ENCODE measurements at places on chromosomes 11 and 22. TPM values are rescaled to one million over a fixed set of nuclear protein-coding genes. Genes with fewer than 3 reads are reported as not detected.
A peak's percentile ranks its signal among the peaks of the same experiment; 100 is the strongest.

DNA sequence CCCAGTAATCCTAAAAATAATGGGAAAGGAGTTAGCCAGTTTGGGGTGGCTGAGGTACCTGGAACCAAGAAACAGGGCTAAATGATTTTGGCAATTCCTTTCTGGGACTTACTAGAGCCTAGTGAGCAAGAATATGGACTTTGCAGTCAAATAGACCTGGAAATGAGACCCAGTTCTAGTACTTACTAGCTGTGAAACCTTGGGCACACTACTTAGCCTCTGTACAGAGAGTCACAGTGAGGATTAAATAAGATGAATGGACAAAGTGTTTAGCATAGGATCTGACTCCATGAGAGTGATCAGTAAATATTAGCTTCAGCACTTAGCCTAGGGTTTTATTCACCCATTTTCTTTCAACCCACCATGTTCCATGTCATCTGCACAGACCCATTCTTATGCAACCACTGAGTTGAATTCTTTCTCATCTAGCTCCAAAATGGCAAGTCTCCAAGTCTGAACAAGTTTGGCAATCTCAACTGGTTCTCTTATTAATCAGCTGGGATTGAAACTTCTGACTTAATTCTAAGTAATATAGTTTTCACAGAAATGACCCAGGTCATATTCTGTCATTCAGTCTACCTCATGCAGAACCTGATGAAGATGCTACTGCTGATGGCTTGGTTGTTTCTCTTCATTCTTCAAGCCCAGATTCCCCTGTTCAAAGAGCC, 15.0 kb upstream of the SORL1 start:
- no peaks in the 10 kb centered on the region for H3K4me1 ChIP-seq
- H3K27ac ChIP-seq, result no peak overlapping the region
- no peak overlapping the region for H3K4me3 ChIP-seq
- no peaks in the 10 kb centered on the region for H3K36me3 ChIP-seq
- DNase-seq, result no peak

- no peak overlapping the region for H3K27ac ChIP-seq
- H3K36me3 ChIP-seq, result no peaks in the 10 kb centered on the region
- no peak overlapping the region for H3K4me3 ChIP-seq
- H3K4me1 ChIP-seq, result no peaks in the 10 kb centered on the region
- H3K27me3 ChIP-seq, result no peaks in the 10 kb centered on the region
Observed at GRCh38 chr11:74648894-74649293, 56.5 kb downstream of the POLD3 start.

- DNase-seq, result no peak
- H3K4me3 ChIP-seq, result no peak overlapping the region
- no peak overlapping the region for H3K27ac ChIP-seq
- H3K27me3 ChIP-seq, result peaks cover 58% of the 10 kb centered on the region
- H3K36me3 ChIP-seq, result no peaks in the 10 kb centered on the region
- H3K4me1 ChIP-seq, result no peaks in the 10 kb centered on the region
Observed at GRCh38 chr11:60984149-60984548, 12.7 kb downstream of the CD6 start.

DNA sequence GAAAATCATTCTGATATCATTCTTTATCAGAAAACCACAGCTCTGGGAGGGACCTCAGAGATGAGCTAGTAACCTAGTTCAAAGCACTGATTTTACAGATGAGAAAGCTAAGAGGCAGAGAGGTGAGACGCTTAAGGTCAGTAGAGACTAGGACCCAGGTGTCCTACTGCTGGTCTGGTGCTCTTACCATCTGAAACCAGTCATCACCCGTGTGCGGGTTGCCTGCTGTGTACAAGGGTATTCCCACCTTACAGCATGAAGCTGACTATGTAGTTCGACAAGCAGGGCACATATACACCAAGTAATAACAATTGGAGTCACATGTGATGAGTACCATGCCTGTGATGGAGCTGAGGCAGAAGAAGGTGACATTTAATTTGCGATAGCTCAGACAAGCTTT, 133.7 kb downstream of the ADAMTS15 start:
- DNase-seq, result no peak
- no peak overlapping the region for H3K27ac ChIP-seq
- no peaks in the 10 kb centered on the region for H3K4me1 ChIP-seq
- H3K36me3 ChIP-seq, result no peaks in the 10 kb centered on the region
- no peak overlapping the region for H3K4me3 ChIP-seq

- no peaks in the 10 kb centered on the region for H3K4me1 ChIP-seq
- H3K4me3 ChIP-seq, result no peak overlapping the region
- H3K27ac ChIP-seq, result no peak overlapping the region
- H3K27me3 ChIP-seq, result no peaks in the 10 kb centered on the region
Observed at GRCh38 chr11:128021349-128022006, 565.9 kb downstream of the ETS1 start.

DNA sequence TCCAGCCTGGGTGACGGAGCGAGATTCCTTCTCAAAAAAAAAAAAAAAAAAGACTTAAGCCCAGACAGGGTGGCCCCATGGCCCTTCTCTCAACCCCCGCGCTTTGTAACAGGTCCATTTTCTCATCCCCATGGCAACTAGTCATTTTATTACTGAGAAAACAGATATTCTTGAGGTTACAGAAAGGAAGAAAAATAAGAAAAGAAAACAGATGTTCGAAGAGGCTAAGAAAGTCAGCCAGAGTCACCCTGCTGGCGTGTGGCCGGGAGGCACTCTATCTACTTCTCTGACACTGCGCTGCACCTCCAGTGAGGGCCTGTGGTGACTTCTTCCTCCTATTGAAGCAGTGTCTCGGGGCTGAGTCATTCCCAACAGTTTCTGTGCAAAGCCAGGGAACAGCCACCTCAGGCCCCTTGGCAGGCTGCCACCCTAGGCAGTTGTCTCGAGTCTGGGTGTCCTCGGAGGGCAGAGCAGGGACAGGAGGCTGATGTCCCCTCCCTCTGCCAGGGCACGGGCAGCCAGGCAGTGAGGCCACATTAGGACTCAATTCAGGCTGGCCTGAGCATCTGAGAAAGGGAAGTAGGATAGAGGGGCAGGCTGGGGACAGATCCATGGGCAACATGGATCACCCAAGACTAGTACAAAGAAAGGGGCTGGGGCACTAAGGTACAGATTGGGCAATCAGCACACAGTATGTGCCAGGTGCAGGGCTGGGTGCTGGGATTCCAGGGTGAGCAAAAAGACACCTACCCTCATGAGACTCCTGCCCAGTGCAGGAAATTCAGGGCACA, 16.4 kb upstream of the SYVN1 start:
- H3K27me3 ChIP-seq, result no peaks in the 10 kb centered on the region
- DNase-seq, result peak; percentile 40
- no peaks in the 10 kb centered on the region for H3K36me3 ChIP-seq
- H3K4me3 ChIP-seq, result peak overlapping the region; percentile 59
- H3K4me1 ChIP-seq, result peaks cover 43% of the 10 kb centered on the region

DNA sequence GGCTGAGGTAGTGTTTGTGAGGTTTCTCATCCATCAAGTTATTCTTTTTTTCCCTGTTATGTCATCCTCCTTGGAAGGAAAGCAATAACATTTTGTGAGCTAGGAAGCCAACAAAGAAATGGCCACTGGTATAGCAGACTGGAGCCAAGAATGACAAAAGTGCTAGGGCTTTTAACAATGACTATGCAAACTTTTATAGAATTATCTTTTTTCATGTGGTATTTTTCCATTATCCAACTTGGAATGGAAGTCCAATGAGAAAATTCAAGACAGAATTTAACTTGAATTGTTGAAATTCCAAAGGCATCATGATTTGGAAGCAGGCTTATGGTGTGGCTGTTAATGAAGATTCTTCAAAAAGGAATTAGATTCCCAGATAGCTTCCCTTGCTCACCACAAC, 216.4 kb upstream of the PDGFD start:
- no peak overlapping the region for H3K4me3 ChIP-seq
- no peak for DNase-seq
- no peaks in the 10 kb centered on the region for H3K27me3 ChIP-seq
- H3K27ac ChIP-seq, result no peak overlapping the region
- H3K4me1 ChIP-seq, result no peaks in the 10 kb centered on the region

HBG2 gene
- total RNA-seq, result not detected

PATE2 gene
- not detected for total RNA-seq

GRCh38 chr11:115119146-115119545, 385.1 kb downstream of the CADM1 start:
- H3K36me3 ChIP-seq, result no peaks in the 10 kb centered on the region
- H3K27ac ChIP-seq, result no peak overlapping the region
- no peak overlapping the region for H3K4me3 ChIP-seq
- H3K4me1 ChIP-seq, result no peaks in the 10 kb centered on the region

DNA sequence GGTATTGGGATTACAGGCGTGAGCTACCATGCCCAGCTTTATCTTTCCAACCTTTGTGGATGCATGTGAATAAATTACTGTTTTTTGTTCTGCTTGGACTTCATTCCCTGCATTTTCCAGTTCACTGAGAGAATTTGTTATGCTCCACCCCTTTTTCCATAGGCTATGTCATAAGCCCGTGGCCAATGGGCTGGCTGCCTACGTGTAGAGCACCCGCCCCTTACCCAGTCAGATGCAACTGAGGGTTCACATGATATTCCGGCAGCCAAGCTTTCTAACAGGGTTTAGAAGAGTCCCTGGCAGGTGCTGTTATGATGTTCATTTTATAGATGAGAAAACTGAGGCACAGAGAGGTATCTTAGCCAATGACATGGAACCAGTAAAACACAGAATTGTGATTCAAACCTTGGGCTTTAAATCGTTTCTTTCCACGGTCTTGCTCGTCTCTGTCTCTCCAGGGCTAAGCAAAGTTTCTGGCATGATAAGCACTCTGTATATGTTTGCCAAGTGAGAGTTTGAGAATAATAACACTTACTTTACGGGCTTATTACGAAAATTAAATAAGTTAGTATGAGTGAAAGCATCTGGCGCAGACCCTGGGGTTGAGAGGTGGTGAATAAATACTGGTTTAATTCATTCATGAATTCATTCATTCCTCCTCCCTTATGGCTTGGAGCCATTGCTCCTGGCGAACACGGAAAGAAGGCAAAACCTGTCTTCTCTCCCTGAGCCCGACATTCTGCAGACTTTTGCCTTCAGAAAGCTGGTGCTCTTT, 42.4 kb upstream of the RASD2 start:
- no peak overlapping the region for H3K4me3 ChIP-seq
- peaks cover 1% of the 10 kb centered on the region for H3K4me1 ChIP-seq
- no peaks in the 10 kb centered on the region for H3K27me3 ChIP-seq
- H3K36me3 ChIP-seq, result no peaks in the 10 kb centered on the region
- no peak overlapping the region for H3K27ac ChIP-seq

MIOX gene
- total RNA-seq, result 1.2 TPM

GRCh38 chr11:8640267-8640906, 42.1 kb downstream of the TRIM66 start:
- no peak overlapping the region for H3K4me3 ChIP-seq
- no peak overlapping the region for H3K27ac ChIP-seq
- H3K27me3 ChIP-seq, result no peaks in the 10 kb centered on the region

MMP13 gene
- total RNA-seq, result not detected

DNA sequence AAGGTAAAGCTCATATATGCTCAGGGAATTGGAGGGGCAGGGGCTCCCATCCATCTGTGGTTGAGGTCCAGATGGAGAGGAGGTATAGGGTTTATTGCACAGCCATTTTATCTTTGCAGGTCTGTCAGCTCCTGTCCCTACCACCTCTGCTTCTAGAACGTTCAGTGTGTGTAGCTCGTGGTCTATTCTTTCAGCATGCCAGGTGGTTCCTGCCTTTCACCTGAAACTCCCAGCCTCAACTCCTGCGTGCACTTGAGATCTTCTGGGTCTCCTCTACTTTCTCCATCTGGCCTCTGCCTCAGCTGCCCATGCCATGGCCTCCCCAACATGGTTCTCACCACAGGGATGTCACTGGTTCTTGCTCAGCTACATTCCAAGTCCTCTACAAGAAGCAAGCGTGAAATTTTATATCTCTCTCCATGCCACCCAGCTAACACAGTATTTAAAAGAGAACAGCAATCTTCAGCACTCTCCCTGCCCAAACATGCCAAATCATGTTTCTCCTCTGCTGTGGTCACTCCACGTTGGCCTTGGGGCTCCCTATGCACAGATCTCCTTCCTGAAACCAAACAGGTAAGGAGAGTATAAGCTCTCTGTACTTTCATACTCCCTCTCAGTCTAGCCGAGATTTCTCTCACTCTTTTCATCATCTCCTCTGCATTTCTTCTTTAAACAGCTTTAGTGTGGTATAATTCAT, 157.8 kb upstream of the TRPC6 start:
- no peak overlapping the region for H3K4me3 ChIP-seq
- H3K36me3 ChIP-seq, result no peaks in the 10 kb centered on the region
- H3K27ac ChIP-seq, result no peak overlapping the region
- no peaks in the 10 kb centered on the region for H3K27me3 ChIP-seq
- H3K4me1 ChIP-seq, result no peaks in the 10 kb centered on the region

GRCh38 chr22:29230972-29231875, 25.5 kb downstream of the EMID1 start:
- no peaks in the 10 kb centered on the region for H3K36me3 ChIP-seq
- H3K4me3 ChIP-seq, result no peak overlapping the region
- no peak for DNase-seq
- H3K4me1 ChIP-seq, result peaks cover 34% of the 10 kb centered on the region
- no peak overlapping the region for H3K27ac ChIP-seq

DCDC1 gene
- total RNA-seq, result 0.27 TPM

OR51B4 gene
- total RNA-seq, result 0.22 TPM

NLRP6 gene
- not detected for total RNA-seq

- H3K36me3 ChIP-seq, result no peaks in the 10 kb centered on the region
- H3K27ac ChIP-seq, result no peak overlapping the region
- no peaks in the 10 kb centered on the region for H3K4me1 ChIP-seq
- H3K27me3 ChIP-seq, result peaks cover 8% of the 10 kb centered on the region
- H3K4me3 ChIP-seq, result no peak overlapping the region
Observed at GRCh38 chr22:44439356-44440223, 58.4 kb downstream of the RTL6 start.

KCNJ4 gene
- not detected for total RNA-seq

MFRP gene
- total RNA-seq, result not detected

KCTD14 gene
- 10.3 TPM for total RNA-seq

GRCh38 chr11:125494974-125495725, 915 bp downstream of the FEZ1 start:
- peaks cover 34% of the 10 kb centered on the region for H3K27me3 ChIP-seq
- H3K4me1 ChIP-seq, result peaks cover 12% of the 10 kb centered on the region
- DNase-seq, result no peak
- no peak overlapping the region for H3K27ac ChIP-seq
- 0 out of 2 replicates have a peak overlapping the region, but pooled peaks have one; percentile 16 for H3K4me3 ChIP-seq

TESMIN gene
- 0.60 TPM for total RNA-seq

DNA sequence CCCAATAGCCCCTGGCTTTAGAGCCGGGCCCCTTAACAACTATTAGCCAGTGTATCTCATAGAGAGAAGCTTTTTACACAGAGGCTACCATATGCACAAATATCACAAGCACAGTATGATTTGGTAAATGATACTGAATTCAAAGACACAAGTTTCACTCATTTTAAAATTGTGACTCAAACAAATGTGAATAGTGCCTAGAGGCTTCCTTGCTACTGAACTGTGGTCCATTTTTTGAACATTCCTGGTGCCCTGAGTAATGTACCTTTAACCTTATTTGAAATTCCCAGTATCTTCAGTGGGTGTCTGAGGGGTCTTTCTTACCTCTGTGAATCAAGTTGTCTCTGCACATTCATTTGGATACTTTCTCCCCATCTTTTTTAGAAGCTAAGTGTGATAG, 156.2 kb downstream of the MAML2 start:
- no peak for DNase-seq
- H3K4me3 ChIP-seq, result no peak overlapping the region
- H3K4me1 ChIP-seq, result peaks cover 23% of the 10 kb centered on the region
- H3K27me3 ChIP-seq, result no peaks in the 10 kb centered on the region

- H3K27ac ChIP-seq, result peak overlapping the region; percentile 92
- H3K27me3 ChIP-seq, result no peaks in the 10 kb centered on the region
- H3K36me3 ChIP-seq, result peaks cover 29% of the 10 kb centered on the region
- peak overlapping the region; percentile 99 for H3K4me3 ChIP-seq
Observed at GRCh38 chr11:14500181-14500651, 605 bp upstream of the COPB1 start.
